HS-27A (cell line): ENCODE measurements at places on chromosomes 3 and 15.

DNA sequence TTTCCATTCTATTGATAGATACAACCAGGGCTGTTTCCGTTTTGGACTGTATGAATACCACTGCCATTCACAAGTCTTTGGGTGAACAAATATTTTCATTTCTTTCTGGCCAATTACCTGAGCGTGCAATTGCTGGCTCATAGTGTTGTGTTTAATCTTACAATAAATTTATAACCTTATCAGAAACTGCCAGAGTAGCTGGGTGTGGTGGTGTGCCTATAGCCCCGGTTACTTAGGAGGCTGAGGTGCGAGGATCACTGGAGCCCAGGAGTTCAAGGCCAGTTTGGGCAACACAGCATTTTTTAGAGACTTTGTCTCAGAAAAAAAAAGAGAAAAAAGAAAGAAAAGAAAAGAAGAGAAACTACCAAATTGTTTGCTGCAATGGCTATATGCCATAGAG, 5.4 kb upstream of the SLC6A6 start:
- no peak for DNase-seq

DNA sequence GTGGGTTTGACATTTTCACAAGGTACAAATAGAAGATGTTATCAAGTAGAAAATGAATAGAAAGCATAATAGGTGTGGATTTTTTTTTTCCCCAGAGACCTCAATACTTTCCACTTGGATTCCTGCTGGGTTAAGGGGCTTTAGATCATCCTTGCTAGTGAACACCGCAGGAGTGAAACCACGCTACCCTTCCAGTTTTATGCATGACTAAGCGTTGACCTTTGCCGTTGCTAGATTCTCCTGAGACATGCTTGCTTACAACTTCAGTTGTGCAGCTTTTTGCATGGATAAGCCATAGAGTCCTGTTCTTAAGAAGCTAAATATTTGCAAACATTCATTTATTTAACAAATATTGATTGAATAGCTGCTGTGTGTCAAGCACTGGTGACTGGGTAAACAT, 299.7 kb upstream of the LMCD1 start:
- peak; percentile 40 for DNase-seq

DNA sequence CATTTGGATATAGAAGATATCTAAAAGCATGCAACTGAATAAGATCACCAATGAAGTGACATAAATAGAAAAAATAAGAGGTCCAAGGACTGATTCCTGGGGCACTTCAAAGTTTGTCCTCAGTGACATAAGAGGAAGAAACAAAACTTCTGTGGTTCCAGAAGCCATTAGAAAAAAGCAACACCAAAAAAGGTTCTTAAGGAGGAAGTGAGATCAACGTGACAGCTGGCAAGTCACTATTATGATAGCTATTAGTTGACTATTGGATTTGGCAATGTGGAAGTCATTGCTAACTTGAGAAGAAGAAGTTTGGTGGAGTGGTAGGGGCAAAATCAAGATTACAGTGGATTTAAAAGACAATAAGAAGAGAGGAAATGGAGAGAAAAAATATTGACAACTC, 1098.3 kb downstream of the NAALADL2 start:
- no peak for DNase-seq

DNA sequence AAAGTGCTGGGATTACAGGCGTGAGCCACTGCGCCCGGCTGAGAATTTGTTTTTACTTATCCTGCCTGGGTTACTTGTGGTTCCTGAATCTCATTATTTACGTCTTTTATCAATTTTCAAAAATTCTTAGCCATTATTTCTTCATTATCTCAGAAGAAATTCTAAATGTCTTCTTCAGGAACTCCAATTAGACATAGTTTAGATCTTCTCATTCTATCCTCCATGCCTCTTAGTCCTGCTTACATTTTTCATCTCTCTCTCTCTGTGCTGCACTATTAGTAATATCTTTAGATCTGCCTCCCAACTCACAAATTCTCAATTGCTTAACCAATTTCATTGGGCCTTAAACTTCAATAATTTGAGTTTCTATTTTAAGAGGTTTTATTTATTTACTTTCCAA, 124.4 kb upstream of the MRPS22 start:
- DNase-seq = no peak

DNA sequence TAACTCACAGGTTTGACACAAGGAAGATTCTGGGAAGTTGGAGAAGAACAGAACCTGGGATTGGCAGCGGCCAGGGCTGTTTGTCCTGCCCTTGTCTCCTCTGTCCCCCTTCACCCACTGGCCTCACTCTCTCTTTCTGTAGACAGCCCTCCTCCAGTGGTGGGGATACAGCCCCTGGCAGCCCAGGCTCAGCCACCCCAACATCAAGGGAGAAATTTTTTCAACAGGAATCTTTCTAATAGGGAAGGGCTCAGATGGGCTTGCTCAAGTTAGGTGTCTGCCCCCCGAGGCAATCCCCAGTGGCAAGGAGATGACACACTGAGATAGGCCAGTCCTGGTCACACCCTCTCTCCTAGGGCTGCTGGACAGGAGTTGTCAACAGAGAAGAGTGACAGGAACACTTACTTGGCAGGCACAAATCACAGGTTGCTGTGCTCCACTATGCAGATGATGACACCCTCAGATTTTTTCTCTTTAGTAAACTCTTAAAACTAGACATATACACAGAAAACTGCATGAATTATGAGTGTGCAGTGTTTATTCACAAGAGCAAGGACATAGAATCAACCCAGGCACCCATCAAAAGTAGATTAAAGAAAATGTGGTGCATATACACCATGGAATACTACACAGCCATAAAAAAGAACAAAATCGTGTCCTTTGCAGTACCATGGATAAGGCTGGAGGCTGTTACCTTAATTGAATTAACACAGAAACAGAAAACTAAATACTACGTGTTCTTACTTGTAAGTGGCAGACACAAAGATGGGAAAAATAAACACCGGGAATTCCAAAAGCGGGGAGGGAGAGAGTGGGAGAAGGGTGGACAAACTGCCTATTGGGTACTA, 36.3 kb downstream of the PLA2G4D start:
- no peak for DNase-seq
